OCI-M1 (cell line): ENCODE measurements at places on chromosomes 6 and 20.
A peak's percentile ranks its signal among the peaks of the same experiment; 100 is the strongest.

DNA sequence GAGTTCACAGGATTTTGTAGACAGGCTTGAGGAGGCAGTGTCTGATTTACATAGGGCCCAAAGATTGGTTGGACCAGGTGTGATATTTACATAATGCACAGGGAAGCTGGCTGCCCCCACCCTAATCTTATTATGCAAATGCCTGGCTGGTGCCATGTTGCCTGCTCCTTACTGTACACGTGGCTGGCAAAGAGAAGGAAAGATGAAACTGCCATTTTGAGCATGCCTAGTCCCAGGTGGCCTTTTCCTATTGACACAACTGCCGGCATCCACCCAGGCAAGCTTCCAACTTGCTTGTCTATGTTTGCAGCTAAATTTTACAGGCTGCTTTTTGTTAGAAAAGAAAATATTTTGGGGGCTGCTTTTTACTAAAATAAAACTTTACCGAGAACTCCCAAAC, 174.6 kb downstream of the LMBRD1 start:
- peak; percentile 25 for DNase-seq

GRCh38 chr20:37468886-37469285, 52.2 kb upstream of the NNAT start:
- no peak for DNase-seq

DNA sequence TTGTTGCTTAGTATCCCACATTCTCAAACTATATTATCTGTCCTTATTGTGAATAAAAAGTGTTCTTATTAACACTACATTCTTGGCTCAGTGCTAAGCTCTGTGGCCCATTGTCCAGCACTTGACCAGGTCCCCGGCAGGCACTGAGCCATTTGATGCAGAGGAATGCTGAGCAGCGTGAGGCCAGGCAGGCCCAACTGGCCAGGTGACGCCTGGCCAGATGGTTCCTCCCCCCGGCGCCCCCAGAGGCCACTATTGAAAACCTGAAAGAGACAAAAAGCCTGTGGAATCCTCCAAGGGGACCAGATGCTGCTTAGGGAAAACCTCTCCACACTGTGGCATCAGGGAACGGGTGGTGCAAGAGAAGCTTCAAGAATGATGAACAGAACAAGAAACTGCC, 597.5 kb upstream of the JAG1 start:
- DNase-seq = no peak

DNA sequence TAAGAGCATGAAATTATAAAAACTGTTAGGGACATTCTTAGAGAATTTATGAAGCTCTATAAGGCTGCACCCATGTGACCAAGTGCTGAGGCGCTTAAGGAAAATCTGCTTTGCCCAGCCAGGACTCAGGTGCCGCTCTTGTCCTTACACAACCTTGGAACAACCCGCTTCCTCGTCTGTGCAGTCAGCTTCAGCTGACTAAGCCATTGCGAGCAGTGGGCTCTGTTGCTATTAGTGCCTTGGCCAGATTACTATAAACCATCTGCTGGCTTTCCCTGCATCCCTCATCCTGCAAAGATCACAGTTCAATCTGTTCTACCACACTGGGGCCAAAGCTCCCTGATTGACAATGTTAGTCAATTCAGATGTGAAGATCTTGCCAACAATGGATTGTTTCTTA, 89.1 kb upstream of the E2F3 start:
- no peak for DNase-seq

GRCh38 chr6:25332655-25333071, 53.5 kb downstream of the CARMIL1 start:
- peak; percentile 72 for DNase-seq

DNA sequence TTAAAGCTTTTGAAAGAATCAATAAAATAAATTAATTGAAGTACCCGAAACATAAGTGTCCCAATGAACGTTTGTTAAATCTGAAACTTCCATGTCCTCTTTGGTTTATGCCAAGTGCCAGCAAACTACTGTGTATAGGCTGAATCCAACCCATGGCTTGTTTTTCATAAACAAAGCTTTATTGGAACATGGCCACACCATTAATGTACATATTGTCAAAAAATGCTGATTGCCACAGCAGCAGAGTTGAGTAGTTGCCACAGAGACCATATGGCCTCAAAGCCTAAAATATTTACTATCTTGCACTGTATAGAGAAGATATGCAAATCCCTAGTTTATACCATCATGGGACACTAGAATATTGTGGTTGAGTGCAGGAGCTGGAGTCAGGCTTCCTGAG, 406.1 kb downstream of the MAFB start:
- no peak for DNase-seq

- DNase-seq = no peak
Observed at GRCh38 chr6:37287519-37288157, 29.7 kb upstream of the TMEM217 start.

DNA sequence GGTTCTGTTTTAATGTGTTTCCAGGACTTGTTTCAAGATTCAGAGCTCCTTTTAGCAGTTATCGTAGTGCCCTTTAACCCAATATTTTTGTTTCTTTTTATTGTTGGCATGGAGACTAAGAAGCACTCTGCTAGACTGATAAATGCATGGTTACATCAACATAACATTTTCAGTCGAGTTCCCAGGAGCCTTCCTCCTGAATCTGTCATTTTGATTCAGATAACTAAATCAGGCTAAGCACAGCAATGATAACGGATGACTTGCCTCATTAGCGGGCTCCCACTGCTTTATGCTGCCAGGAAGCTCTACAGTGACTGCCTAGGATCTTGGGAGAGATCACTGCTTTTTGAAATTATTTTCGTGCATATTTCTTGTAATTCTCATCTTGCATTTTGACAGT, 772.8 kb upstream of the GJE1 start:
- DNase-seq = no peak

DNA sequence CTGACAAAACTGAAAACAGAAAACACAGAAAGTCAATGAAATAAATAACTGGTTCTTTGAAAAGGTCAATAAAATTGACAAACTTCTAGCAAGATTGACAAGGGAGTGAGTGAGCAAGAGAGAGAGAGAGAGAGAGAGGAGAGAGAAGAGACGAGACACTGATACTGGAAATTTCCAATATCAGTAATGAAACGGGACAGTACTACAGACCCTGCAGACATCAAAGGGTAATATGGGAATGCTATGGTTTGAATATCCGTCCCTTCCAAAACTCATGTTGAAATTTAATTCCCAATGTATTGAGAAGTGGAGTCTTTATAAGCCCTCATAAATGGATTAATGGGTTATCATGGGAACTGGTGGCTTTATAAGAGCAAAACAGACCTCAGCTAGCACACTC, 3.8 kb downstream of the TTI1 start:
- DNase-seq = no peak
